ENCODE measurements at places on chromosomes 7 and 10. TPM values are rescaled to one million over a fixed set of nuclear protein-coding genes. Genes with fewer than 3 reads are reported as not detected.

The ZNF117 gene
- 3.5 TPM for total RNA-seq

The NIPSNAP2 gene
- 56.3 TPM for total RNA-seq

DNA sequence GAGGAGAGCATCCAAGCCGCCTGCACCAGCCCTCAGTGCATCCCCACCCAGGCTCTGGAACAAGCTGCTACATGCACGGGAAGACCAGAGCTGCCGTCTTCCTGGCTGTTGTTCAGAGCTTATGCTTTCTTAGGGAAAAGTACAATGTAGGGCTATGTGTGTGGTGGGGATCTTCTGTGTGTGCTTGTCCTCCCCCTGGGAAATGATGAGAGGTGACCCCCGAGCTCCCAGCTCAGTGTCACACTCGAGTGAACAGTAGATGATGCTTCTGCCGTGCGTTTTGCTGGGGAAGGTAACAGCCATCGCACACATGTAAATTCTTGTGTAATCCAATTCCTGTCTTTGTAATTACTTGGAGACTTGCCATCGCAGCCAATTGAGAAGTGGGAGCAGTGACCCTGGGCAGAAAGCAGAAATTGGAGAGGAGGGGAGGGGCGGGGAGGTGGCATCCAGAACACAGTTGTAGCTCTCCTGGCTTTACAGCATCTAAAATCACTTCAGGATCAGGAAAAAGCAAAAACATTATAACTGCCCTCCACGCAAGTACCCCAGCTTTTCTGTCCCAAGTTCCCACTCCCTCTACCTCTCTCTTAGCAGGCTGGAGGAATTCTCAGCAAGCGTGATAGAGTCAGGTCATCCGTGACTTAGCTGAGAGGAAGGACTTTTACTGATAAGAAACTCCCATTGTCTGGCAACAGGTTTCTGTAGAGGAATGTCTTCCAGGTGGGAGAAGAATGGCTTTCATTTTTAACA lies 149.6 kb downstream of the TCF7L2 start:
- DNase-seq, result no peak

DNA sequence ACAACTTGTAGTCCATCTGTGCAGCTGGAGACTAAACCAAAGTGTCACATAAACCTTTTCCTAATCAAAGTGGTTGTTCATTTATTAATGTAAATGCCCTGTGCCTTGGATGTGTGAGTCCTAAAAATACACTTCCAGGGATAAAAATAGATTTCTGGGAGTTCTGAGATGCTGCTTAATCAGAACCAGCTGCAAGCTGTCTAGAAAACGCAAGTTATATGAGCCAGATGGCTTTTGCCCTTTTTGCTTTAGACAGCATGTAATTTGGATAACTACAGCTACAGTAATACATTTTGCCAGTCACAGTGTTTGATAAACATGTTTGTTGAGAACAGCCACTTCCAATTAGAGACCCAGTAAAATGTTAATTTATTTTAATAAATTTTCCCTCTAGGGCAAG lies 185.1 kb upstream of the PRPS1L1 start:
- no peak for DNase-seq

DNA sequence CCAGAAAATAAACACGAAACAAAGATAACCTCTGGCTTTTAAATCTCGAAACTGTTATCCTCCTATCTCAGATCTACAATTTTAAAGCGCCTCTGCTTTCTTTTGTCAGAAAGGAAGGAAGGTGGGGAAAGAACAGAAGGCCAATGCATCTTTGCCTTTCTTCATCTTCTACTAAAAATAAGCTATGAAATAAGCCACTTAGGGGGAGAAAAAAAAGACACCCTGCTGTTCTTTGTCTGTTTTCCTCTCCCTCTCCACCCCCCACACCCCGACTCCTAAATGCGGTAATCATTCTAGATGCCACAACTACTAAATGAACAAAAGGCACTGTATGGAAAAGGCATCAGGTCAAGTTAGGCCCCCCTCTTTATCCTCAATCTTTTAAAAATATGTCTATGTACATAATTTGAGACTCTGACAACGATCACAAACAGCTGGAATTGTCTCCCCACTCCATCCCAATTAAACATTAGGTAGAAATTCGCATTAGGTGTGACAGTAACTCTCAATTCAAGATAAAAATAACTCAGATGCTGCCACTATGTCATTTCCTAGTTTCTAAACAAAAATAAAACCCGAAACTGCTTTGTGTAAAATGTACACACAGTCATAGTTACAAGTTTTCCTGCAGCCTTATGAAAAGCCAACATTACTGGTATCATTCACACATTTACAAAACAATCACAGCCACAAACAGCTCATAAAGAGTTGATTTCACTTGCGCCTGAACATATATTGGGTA lies 2.4 kb downstream of the UBE2H start:
- DNase-seq, result no peak
